ENCODE measurements at places on chromosomes 5 and 9.

DNA sequence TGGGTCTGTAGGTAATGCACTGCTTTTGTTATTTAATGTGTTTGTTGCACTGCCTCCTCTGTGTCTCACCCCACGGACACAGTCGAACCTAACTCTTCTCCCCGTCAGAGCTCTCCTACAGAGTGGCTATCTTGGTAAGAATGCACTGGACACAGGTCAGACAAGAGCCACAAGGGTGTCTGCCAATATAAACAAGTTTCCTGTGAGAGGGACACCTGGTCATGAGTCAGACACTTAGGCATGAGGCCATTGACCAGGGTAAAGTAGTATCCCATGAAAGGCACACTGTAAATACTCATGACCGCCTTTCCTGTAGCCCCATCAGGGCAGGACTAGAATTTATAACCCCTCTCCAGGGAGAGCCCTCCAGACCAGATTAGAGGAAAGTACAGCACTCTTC, 115.5 kb downstream of the SLC12A2 start:
- no peak for ATAC-seq

GRCh38 chr9:125889476-125890419, 142.6 kb downstream of the PBX3 start:
- peak; percentile 93 for ATAC-seq

- ATAC-seq = peak; percentile 29
Observed at GRCh38 chr9:114759512-114760341, 46.1 kb downstream of the TNFSF15 start.

- ATAC-seq = no peak
Observed at GRCh38 chr9:71806901-71807307, 38.6 kb upstream of the CEMIP2 start.

GRCh38 chr9:134902936-134903335, 14.8 kb downstream of the FCN1 start:
- ATAC-seq = no peak

- ATAC-seq = no peak
Observed at GRCh38 chr5:130908186-130908585, 256.9 kb downstream of the HINT1 start.

DNA sequence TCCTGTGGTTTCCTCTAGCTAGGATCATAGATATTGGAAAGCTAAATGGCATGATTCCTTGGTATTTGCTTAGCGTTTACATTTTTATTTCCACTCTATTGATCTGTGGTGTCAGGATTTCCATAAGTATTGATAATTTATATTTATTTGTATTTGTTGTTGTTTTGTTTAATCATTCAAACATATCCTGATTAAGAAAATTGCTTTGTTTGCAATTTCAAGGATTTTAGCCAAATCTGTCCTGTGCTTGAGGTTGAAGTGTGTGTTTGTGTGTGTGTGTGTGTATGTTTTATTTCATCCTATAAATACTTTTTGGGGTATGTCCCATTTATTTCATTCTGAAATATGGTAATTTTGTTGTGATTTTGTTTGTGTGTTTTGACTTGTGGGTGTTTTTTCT, 1884.1 kb upstream of the CDH6 start:
- ATAC-seq = no peak

DNA sequence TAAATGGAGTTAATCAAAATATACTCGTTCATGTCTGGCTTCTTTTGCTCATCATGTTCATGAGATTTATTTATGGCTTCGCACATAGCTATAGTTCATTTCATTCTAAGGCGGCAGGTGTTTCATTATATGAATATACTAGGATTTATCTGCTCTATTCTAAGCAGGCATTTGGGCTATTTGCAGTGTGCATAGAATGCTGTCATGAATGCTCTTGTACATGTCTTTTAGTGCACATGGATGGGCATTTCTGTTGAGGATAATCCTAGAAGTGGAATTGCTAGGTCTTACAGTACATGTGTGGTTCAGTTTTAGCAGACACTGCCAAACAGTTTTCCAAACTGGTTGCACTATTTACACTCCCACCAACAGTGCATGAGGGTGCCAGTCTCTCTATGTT, 285.3 kb upstream of the ADRA1B start:
- ATAC-seq = no peak

- no peak for ATAC-seq
Observed at GRCh38 chr9:114318416-114318815, 4.5 kb upstream of the ORM1 start.

DNA sequence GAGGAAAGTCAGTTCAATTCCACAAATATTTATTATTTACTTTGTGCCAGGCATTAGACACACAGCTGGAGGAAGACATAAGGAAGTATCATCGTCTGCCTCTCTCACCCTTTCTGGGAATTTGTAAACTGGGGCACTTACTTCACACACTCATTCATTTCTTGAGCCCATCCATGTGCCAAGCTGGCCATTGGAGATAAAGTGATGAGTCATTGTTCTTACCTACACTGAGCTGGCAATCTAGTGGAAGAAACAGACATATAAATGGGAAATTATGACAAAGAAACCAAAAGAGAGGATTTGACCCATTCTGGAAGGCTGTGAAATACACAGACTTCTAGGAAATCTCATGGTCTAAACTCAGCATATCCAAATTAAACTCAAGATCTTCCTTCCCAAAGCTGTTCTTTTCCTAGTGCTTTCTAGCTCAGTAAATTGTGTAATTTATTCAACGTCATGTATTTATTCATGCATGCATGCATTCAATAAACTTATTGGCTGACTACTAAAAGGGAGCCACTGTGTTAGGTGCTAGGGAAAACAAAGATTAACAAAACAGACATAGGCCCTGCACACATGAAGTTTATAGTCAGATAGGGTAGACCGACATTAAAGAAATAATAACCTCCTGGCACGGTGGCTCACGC, 65.3 kb downstream of the SH3RF2 start:
- ATAC-seq = peak; percentile 49

GRCh38 chr9:124273427-124274160, 15.8 kb downstream of the NEK6 start:
- peak; percentile 51 for ATAC-seq

GRCh38 chr9:36793277-36793676, 220.6 kb downstream of the MELK start:
- ATAC-seq = no peak

DNA sequence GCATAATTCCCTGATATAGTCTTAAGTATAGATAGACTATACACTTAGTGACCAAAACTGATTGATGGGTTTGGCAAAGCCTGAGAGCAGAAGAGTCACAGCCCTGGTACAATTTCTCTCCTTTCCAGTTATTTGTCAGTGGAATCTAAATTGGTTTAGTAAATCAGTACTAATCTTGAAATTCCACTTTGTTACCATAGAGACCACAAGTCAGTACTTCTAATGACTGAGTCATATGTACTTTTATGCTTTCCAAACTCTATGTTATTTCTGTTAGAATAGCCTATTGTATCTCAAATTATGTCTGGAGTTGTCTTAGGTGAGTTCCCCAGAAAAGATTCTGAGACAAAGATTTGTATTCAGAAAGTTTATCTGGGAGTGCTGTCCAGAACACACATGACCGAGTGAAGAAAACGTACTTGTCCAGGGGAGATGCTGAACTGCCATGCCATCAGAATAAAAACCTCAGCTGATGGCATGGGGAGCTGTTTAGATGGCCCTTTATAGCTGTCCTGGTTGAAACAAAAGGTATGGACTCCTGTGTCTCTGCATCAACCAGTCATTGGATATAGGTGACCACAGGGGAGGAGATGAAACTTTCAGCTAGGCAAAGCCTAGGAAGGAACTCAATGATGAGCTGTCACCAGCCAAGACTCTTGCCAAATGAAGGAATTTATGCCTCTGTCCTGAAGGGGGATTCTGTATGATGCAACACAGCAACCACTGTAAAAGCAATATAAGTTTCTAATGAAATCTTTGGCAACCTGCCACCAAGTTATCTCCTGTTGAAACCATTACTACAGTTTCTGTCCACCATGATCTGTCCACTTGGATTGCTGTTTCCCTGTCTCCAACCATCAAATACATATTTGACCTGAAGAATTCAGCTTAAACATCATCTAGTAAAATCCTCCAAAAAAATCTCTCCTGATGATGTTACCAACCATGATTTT, 18.0 kb upstream of the SMC2 start:
- ATAC-seq = no peak

DNA sequence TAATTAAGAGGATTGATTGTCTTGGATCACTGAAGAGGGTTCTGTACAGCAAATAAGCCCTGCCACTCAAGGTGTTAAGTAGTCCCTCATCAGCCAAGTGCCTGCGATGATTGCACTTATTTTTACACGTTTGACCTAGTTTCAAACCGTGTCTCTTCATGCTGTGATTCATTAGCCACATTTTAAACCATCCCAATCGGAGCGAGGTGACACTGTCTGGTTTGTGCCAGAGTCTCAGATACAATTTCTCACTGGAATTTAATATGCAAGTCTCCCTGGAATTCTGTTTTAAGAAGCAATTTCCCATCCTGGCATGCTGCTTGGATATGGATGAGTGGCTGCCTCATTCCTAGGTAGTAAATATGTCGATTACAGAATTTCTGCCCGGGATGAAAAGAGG, 1.6 kb downstream of the INSYN2B start:
- no peak for ATAC-seq

DNA sequence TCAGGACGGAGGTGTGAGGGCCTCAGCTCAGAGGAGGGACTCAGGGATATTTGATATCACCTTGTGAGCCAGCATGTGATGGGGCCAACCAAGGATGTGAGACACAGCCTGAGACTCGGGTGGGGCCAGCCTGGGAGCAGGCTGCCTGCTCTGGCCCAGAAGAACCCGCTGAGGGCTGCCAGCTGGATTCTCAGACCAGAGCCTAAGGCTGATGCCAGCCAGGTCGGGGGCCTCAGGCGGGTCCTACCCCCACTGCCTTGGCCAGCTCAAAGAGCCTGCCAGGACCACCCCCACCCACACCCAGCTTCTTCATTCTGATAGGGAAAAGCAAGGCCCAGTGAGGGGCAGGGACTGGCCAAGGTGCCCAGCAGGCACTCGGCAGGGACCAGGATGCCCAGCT, 20.3 kb upstream of the DUSP1 start:
- no peak for ATAC-seq

- no peak for ATAC-seq
Observed at GRCh38 chr5:118196229-118196628, 792.1 kb downstream of the DTWD2 start.

GRCh38 chr9:25557645-25558300, 120.5 kb downstream of the TUSC1 start:
- no peak for ATAC-seq

GRCh38 chr9:105344283-105344682, 99.8 kb downstream of the SLC44A1 start:
- no peak for ATAC-seq

DNA sequence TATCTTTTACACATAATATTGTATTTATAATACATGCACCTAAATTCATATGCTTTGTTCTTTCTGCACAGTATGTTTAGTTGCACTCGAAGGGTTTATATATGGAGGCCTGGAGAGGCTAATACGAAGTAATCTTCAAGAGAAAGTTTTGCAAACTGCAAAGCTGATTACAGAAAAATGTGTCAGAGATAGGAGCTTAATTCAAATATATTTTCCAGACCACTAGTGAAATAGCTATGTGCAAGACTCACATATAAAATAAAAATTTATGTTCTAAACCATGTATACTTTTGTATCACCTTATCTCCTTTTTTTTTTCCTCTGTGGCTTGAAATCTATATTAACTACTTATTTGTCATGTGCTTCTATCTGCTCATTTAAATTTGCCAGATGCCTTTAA, 313.8 kb downstream of the EFNA5 start:
- no peak for ATAC-seq

DNA sequence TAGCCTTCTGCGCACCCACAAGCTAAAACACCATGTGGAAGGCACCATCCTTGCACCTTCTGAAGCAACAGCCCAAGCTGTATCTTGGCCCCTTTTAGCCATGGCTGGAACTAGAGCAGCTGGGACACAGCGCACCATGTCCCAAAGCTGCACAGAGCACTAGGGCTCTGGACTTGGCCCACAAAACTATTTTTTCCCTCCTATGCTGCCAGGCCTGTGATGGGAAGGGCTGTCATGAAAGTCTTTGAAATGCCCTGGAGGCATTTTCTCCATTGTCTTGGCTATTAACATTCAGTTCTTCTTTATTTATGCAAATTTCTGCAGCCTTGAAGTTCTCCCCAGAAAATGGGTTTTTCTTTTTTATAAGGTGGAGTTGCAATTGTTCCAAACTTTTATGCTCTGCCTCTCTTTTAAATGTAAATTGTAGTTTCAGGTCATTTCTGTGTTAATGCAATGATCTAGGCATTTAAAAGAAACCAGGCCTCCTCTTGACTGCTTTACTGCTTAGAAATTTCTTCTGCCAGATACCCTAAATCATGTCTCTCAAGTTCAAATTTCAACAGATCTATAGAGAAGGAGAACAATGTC, 996.3 kb downstream of the TAF11L14 start:
- peak; percentile 62 for ATAC-seq

- peak; percentile 13 for ATAC-seq
Observed at GRCh38 chr5:176625966-176626875, 4.1 kb downstream of the SNCB start.

GRCh38 chr9:127572961-127573721, 38.9 kb upstream of the STXBP1 start:
- ATAC-seq = peak; percentile 4

DNA sequence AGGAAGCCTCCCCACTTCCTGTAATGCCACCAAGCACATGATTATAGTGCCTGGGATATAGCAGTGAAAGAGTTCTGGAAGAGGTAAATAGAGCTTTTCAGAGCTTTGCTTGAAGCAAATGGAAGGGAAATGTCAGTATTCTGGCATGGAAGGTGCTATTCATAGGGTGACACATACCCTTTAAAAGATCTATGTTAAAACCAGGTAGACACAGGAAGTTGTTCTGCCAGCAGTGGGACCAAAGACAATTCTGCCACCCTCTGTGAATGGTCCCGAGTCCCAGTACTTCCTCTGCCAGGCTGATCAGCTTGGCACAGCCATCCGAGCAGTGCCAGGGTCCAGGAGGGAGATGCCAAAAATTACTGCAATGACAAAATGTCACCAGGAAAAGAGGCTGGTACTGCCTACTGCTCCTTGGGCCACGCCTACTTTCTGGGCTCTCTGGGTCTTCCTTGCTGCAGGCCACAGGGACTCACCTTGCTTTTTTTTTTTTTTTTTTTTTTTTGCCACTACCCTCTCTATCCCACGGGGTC, 26.7 kb downstream of the GARNL3 start:
- no peak for ATAC-seq

GRCh38 chr9:134293611-134294152, 32.6 kb upstream of the RXRA start:
- peak; percentile 70 for ATAC-seq

- ATAC-seq = no peak
Observed at GRCh38 chr5:120516805-120517204, 52.7 kb downstream of the PRR16 start.

DNA sequence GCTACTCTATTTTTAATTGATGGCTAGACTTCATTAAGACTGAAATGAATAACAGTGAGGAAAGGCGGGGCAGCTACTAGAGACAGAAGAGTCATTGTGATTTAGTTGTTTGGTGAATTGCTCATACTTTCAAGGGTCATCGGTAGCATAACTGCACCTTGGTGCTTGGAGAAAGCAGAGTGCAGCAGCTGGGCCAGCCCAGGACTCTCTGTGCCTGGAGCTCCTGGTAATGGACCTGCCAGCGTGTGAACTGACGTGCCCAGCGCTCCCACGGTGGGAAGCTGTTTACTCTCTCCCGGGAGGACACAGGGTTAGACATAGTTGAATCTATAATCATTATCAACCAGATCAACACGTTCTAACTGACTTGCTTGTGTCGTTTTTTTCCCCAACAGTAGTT, 42.9 kb downstream of the LURAP1L start:
- ATAC-seq = peak; percentile 34

GRCh38 chr9:133048595-133048994, 13.2 kb upstream of the CEL start:
- ATAC-seq = peak; percentile 28

GRCh38 chr5:112869948-112870347, 8.9 kb downstream of the SRP19 start:
- no peak for ATAC-seq

- ATAC-seq = no peak
Observed at GRCh38 chr9:122119166-122119521, 26.0 kb upstream of the TTLL11 start.

Measured in motor neuron (in vitro differentiated cells).